ENCODE measurements at places on chromosomes 3 and 15. TPM values are rescaled to one million over a fixed set of nuclear protein-coding genes. Genes with fewer than 3 reads are reported as not detected.

DNA sequence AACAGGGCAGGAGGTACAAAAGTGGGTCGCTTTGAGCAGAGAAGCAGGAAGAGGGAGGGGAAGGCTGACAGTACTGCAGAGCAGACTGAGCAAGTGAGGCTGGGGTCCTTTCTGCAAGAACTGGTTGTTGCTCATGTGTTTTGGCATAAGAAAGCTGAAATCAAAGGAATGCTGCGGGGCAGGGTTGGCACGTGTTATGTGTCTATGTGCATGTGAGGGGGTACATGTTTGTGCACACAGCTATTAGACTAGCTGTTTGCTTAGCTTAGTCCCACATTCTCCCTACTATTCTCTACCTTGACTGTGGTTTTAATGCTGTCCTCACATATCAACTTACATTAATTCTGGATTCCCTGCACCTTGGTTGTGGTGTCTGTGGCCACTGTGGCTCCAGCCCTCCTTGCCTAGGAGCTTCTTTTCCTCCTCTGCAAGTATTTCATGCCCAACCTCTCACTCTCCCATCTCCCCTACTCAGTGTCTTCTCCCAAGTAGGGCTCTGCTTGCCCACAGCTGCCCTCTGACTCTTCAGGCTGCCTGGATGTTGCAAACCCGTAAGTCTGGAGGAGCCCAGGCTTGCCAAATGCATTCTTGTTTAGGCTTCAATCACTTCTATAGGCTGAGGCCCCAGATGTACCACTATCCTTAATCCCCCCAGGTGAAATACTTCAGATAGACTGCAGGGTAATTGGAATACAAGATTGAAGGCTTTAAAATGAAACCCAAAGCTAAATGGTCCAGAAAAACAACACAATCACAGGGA lies 4.8 kb downstream of the TAGLN3 start:
- H3K36me3 ChIP-seq = no peaks in the 10 kb centered on the region
- no peak overlapping the region for H3K27ac ChIP-seq
- no peak for DNase-seq
- no peak overlapping the region for H3K4me3 ChIP-seq
- no peaks in the 10 kb centered on the region for H3K27me3 ChIP-seq

SLC9A9 gene
- 0.05 TPM for total RNA-seq

GRCh38 chr3:170154084-170154483 lies 27.4 kb downstream of the PHC3 start:
- H3K27ac ChIP-seq = no peak overlapping the region
- H3K4me1 ChIP-seq = no peaks in the 10 kb centered on the region

GRCh38 chr3:55624238-55624637 lies 137.1 kb upstream of the WNT5A start:
- peak; percentile 39 for DNase-seq
- no peak overlapping the region for H3K27ac ChIP-seq
- H3K27me3 ChIP-seq = no peaks in the 10 kb centered on the region
- no peaks in the 10 kb centered on the region for H3K36me3 ChIP-seq
- H3K4me1 ChIP-seq = peaks cover 60% of the 10 kb centered on the region

DNA sequence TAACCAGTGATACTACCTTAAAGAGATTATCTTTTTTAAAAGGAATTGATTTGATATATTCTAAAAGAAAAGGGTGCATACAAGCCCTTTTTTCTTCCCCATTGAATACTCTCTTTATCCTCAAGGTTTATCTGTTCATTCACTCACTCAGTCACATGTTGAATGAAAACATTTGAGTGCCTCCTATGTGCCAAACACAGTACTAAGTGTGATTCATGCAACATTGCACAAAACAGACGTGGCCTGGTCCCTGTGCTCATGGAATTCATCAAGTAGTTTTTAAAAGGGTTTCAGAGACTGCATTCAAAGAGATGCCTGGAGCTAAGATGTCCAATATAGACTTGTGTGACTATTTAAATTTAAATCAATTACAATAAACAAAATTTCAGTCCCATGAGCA lies 462.2 kb upstream of the MDFIC2 start:
- H3K27me3 ChIP-seq = no peaks in the 10 kb centered on the region
- H3K27ac ChIP-seq = no peak overlapping the region
- no peak overlapping the region for H3K4me3 ChIP-seq
- DNase-seq = no peak
- H3K36me3 ChIP-seq = no peaks in the 10 kb centered on the region

- no peak for DNase-seq
- H3K27me3 ChIP-seq = 0 out of 2 replicates have a peak, but pooled peaks cover 3% of the 10 kb centered on the region
- peaks cover 14% of the 10 kb centered on the region for H3K4me1 ChIP-seq
Observed at GRCh38 chr3:129310111-129311011, 31.7 kb downstream of the HMCES start.

- H3K4me3 ChIP-seq = no peak overlapping the region
- H3K27ac ChIP-seq = no peak overlapping the region
- no peak for DNase-seq
- no peaks in the 10 kb centered on the region for H3K4me1 ChIP-seq
Observed at GRCh38 chr3:195140816-195141793, 129.9 kb downstream of the XXYLT1 start.

DNA sequence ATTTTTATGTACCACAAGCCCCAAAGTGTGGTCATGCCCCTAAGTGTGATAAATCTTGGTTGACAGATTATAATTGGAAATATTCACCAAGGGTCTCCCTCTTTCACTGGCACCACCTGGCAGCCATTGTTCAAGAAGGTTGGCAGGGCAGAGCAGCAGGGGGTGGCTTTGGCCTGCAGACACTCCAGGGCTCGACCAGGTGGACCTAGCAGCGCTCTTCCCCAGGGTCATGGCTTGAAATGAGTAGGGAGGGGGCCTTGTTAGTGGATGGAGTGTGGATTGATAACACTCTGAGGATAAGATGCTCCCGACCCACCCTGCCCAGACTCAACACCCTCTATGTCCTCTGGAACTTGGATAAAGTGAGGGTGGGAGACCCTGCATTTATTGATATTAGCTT lies 58.2 kb upstream of the KLHL25 start:
- no peak overlapping the region for H3K27ac ChIP-seq
- H3K36me3 ChIP-seq = no peaks in the 10 kb centered on the region
- no peaks in the 10 kb centered on the region for H3K4me1 ChIP-seq
- DNase-seq = no peak
- H3K4me3 ChIP-seq = no peak overlapping the region

GRCh38 chr3:9916734-9917680 lies at the start of gene IL17RC:
TSS of gene IL17RC (plus strand) at chr3:9917098. CDS start at chr3:9917316, 218 bp downstream.
- H3K27ac ChIP-seq = peak within 1 kb of the TSS; percentile 29
- peaks cover 6% of the 10 kb centered on the region for H3K36me3 ChIP-seq
- DNase-seq = peak; percentile 82
- H3K27me3 ChIP-seq = no peaks in the 10 kb centered on the region

RPL22L1 gene
- 38.9 TPM for total RNA-seq

GRCh38 chr3:113277414-113277813 lies 66.1 kb downstream of the BOC start:
- no peaks in the 10 kb centered on the region for H3K27me3 ChIP-seq
- peaks cover 12% of the 10 kb centered on the region for H3K4me1 ChIP-seq
- no peak overlapping the region for H3K27ac ChIP-seq
- no peak overlapping the region for H3K4me3 ChIP-seq
- no peak for DNase-seq

- no peaks in the 10 kb centered on the region for H3K36me3 ChIP-seq
- no peaks in the 10 kb centered on the region for H3K27me3 ChIP-seq
- no peak overlapping the region for H3K4me3 ChIP-seq
- peak; percentile 39 for DNase-seq
Observed at GRCh38 chr3:114122027-114122709, 56.7 kb downstream of the DRD3 start.
